ENCODE measurements at places on chromosomes 7 and 10.

- no peak for DNase-seq
Observed at GRCh38 chr10:3631701-3632330, 153.2 kb downstream of the KLF6 start.

DNA sequence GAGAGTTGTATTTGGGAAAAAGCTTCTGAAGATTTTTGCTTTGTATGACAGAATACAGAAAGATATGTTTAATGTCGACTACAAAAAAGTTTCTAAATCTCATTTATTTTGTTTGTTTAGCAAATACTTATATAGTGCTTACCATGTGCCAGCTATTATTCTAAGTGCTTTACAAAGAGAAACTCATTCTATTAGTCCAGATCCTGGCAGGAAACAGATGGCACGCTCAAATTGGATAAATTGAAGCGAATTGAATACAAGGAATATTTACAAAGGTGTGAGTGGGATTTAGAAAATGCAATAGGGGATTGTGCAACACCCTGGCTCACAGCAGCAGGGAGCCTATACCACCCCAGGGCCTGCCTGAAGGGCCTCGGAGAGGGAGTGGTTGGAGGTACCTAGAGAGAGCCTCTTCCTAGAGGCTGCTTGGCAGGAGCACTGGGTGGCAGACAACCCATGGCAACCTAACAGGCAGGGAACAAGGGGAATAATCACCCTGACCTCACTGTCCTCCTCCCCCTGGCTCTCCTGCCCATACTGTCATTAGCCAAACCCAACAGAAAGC, 27.6 kb upstream of the FAM204A start:
- DNase-seq, result peak; percentile 85

DNA sequence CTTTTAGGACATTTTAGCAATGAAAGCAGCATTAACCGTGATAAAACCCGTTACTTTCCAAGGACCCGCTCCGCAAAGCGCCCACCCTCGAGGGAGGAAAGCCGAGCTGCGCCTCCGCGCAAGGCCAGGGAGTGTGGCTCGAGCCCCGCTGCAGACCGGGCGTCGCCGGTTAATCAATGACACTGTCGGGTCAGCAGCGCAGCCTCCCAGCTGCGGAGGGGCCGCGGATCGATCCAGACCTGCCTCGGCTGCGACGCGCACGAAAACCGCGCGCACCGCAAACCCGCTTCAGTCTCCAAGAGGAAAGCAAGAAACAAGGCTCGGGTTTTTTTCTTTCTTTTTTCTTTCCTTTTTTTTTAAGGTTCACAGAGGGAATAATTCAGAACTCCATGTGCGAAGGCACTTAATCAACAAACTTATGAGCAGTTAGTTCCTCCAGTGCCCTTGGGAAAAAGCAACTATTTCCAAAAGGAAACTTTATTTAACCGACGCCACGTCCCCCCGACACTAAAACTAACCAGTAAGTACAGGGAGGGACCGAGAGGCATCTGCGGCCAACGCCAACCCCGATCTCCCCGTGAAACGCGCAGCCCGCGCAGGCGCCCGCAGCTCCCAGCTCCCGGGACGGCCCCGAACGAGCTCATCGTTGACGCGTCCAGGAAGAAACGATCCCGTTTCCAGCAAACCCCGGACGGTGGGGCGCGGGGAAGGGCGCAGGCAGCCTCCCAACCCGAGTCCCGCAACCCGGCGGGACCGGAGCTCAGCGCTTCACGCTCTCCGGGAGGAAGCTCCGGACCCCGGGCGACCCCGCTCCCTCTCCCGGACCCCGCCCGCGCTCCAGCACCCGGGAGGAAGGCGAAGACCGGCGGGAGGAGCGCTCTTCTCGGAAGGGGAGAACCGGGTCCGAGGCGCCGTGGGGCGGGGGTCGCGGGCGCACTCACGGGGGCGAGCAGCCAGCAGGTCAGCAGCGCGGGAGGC, 598 bp downstream of the VIPR2 start:
- no peak for DNase-seq

DNA sequence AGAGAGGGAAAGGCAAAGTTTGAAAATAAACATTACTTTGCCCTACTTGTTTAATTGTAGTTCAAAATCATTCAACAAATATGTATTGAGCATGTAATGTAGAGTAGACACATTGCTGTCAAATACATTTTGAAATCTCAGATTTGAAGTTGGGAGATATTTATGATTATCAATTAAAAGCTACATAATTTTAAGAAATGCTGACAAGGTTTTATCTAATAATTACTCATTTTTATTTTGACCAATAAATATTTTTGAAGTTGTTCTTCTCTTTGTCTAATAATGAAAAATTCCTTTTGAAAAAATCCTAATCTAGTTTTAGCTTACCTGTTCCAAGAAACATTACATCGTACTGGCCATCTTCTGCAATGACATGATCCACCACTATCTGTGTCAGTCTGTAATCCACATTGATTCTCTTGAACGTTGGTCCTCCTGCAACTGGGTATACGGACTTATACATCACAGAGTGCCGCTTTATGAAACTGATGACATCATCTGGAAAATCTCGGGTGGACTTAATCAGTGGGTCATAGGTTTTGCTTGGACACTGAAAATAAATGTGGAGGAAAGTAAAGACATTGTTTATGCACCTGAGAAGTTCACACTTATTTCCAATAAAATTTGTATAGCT, 164.7 kb downstream of the SEMA3D start:
- DNase-seq, result no peak

DNA sequence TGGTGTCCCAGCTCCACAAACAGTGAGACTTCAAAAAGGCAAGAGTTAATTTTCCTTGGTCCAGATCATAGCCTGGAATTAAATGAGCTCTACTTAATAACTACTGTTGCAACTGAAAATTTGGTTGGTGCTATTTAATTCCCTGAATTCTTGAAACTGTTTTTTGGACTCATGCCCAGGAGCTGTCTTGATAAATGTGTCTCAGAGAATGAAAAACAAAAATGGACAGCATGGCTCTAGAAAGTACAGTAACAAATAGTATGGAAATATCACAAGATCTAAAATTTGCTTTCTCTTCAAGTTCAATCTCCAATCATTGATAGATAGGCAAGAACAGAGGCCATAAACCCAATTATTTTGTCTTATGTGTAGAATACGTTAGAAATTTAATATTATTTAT, 42.5 kb downstream of the CCDC71L start:
- DNase-seq, result no peak

DNA sequence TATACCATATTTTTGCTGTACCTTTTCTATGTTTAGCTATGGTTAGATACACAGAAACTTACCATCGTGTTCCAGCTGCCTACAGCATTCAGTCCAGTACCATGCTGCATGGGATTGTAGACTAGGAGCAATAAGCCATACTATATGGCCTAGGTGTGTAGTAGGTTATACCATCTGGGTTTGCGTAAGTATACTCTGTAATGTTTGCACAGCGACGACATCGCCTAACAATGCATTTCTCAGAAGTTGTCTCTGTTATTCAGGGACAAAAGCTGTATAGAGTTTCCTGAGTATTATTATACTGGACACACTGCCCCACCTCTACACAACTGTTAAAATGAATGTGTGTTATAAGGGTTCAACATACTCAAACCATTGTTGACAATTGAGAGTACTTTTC, 93.8 kb upstream of the MKI67 start:
- DNase-seq, result no peak

GRCh38 chr7:5595545-5596045, 172.0 kb upstream of the TNRC18 start:
- DNase-seq, result no peak

GRCh38 chr7:101803203-101804087, 14.0 kb upstream of the CUX1 start:
- no peak for DNase-seq

DNA sequence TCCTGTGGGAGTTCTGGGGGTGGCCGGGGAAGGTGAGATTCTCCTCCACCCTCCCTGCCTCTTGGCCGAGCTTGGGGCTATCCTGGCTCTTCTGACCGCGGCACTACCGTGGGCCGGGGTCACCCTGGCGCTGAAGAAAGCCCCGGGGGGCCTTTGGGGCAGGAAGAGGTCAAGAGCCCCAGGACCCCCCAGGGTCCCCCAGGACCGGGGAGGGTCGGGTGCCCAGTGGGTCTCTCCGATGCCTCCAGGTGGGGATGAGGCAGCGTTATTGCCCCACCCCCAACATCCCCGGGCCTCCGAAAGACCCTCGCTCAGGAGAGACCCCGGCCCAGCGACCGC, 439 bp upstream of the KNDC1 start:
- DNase-seq, result no peak

DNA sequence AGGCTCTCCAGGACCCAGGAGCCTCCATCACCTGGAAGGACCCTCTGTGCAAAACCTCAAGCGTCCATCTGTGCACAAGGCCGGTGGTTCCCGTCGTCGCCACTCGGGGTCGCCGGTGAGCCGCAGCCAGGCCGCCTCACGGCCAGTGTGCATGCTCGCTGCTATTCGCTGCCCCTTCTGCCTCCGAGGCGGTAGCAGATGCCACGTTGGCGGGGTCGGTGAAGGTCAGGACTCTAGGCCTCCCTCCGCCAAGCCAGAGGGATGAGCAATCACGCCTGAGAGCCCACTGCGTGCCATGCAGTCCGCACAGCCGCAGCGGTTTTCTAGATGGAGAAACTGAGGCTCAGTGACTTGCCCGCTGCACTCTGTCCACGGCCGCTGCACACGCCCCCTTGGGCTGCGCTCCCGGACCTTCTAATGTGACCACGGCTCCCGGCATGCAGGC, 5.7 kb downstream of the UPK3B start:
- no peak for DNase-seq

- no peak for DNase-seq
Observed at GRCh38 chr10:14220026-14220425, 110.7 kb downstream of the FRMD4A start.

- DNase-seq, result no peak
Observed at GRCh38 chr7:471191-471865, 48.3 kb downstream of the PDGFA start.

- DNase-seq, result no peak
Observed at GRCh38 chr10:69366738-69367137, 50.0 kb downstream of the TACR2 start.

DNA sequence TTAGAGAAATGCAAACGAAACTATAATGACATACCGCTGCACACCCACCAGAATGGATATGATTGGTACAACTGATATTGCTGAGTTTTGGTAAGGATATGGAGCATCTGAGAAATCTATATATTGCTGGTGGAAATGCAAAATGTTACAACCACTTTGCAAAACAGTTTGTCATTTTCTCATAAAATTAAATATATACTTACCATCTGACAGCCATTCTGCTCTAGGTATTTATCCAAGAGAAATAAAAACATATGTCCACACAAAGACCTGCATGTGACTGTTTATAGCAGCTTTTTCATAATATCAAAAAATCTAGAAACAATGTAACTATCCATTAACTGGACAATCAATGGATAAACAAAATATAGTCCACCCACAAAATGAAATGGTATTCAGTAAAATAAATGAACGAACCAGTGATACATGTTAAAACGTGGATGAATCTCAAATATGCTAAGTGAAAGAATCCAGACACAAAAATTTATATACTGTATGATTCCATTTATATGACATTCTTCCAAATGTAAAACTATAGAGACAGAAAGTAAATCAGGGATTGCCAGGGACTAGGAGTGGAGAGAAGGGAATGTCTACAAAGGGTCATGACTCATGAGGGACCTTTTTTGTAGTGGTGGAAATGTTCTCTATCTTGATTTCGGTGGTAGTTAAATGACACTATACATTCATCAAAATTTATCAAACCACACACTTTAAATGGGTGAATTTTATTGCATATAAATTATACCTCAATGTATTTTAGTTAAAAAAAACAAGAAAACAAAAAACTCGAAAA, 312.0 kb upstream of the GLI3 start:
- DNase-seq, result no peak

GRCh38 chr7:63899691-63900393, 98.8 kb upstream of the ZNF722 start:
- no peak for DNase-seq

DNA sequence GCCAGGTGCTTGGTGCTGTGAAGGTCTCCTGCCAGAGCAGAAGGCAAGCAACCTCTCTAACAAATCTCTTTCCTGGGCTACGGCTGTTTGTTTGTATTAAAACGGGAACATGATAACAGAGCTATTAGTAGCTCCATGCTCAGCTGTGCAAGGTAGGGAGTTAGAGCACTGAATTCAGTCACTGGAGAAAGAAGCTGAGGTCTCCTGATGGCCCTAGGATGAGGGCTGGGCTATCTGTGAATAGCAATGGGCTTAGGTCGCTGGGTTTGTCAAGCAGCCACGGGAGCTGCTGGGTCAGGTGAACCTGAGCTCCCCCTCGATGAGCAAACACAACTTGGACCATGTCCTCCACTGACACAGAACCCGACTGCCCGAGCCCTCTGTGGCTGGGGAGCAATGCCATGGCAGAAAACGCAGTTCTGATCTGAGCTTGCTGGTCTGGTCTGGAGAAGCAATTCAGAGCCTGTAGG, 24.4 kb downstream of the TACC2 start:
- DNase-seq, result no peak

DNA sequence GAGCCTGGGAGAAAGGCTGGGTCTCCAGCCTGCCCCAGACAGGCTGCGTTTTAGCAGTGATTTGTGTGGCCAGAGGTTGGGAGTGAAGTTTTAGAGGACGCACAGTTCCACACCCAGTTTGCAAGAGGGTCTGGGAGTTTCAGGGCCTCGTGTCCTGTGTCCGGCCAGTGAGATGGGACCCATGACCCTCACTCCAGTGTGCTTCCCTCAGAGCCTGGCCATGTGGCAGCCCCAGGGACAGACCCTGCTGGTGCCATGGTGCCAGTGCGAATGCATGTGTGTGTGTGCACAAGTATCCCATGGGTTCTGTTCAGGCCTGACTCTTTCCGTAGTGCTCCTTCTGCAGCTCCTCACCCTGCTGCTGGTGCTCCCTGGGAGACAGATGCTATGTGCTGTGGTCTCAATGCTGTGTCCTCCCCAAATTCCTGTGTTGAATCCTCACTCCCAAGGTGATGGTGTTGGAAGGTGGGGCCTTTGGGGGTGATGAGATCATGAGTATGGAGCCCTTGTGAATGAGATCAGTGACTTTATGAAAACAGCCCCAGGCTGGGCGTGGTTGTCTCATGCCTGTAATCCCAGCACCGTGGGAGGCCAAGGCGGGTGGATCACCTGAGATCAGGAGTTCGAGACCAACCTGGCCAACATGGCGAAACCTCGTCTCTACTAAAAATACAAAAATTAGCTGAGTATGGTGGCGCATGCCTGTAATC, 16.5 kb downstream of the ECHDC3 start:
- no peak for DNase-seq

- DNase-seq, result peak; percentile 1
Observed at GRCh38 chr7:26278770-26279169, 12.9 kb upstream of the SNX10 start.

DNA sequence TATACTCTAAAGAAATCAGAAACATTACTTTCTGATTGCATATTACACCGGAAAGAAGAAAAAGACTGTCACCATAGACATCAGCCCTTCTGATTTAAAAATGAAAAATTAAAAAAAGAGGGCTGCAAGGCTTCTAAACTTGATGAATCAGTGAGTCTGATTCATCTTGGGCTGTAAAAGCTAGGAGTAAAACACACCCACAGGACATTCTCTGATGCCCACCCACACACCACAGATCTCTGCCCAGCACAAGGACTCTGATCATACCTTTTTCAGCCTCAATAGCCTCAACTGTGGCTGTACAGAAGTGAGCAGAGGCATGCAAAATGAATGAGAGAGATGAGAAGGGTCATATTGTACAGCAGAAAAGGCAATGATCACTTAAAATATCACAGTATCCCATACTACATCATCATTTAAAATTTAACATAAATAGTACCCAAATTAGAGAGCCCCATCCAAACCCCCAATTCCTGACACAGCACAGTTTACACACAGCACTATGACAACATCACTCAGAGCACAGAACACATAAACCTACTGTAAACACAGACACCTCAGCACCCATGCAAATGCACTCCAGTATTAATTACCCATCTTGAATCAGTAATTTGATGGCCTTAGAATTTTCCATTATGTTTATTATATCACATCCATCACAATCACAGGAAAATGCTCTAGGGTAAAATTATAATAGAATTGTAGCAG, 6.4 kb upstream of the MSS51 start:
- DNase-seq, result peak; percentile 15
